ENCODE measurements at places on chromosomes 7 and 10.

DNA sequence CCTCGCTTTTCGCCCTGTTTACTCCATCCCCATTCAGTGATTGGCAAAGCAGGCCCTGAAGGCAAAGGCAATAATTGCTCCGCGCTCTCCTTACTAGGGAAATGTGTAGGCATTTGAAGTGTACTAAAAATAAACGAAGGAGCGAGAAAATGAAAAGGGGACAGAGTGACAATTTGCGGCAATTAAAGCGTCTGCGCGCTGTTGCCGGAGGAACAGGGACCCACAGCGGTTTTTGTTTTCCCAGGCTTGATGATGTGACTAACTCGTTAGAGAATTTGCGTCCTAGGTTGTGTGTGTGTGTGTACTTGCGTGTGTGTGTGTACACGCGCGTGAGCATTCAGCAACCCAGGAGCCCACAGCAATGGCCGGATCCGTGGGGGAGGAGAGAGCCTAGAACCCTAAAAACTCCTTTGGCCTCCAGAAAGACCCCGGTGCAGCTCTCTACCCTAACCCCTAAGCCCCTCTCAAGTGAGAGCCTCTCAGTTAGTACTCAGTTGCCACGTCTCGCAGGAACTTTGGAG, 7.8 kb upstream of the DLX6 start:
- DNase-seq, result no peak

DNA sequence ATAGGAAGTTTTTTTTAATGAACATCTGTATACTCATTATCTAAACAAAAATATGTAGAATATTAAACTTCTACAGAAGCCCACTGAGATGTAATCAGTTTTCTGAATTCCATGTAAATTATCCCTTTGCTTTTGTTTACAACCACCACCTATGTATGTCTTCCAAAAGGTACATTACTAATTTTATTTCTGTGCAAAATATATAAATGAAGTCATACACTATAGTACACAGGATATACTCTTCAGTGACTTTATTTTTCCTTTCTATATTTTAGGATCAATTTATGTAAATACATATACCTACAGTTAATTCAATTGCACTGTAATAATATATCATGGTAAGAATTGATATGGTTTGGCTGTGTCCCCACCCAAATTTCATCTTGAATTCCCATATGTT, 1236.9 kb downstream of the DNAJB9 start:
- no peak for DNase-seq

DNA sequence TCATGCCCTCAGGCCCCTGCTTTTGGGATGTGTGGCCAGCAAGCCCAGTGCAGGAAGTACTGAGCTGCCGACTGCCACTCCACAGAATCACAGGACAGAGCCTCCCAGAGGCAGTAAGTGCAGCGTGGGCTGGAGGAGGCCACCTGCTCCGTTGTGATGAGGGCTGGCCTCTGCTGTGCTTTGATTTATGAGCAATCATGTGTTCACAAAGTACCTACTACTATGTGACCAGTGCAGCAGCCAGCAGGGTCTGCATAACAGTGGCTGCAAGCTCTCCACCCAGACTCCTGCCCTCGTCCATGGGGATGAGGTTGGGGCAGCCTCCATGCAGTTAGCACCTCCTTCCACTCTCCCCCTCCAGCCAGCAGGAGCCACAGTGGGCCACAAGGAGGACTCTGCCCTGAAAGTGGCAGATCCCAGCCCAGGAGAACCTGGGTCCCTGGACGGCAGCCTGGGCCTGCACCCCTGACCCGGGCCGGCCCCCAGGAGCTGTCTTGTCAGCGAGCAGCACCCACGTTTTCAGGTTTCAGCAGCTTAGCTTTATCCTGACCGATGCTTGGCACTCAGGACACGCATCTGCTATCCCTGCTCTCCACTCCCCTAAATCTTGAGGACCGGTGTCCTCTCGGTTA, 37.7 kb upstream of the INSIG1 start:
- no peak for DNase-seq

- no peak for DNase-seq
These were observed 889.9 kb upstream of the C7orf33 start for GRCh38 chr7:147700702-147701101.

- DNase-seq, result peak; percentile 27
These were observed at the start of gene ARID5B for GRCh38 chr10:61900829-61901792. Gene ARID5B, plus strand, starts transcription at chr10:61901699. Its CDS starts 11 bp downstream, at chr10:61901710.

DNA sequence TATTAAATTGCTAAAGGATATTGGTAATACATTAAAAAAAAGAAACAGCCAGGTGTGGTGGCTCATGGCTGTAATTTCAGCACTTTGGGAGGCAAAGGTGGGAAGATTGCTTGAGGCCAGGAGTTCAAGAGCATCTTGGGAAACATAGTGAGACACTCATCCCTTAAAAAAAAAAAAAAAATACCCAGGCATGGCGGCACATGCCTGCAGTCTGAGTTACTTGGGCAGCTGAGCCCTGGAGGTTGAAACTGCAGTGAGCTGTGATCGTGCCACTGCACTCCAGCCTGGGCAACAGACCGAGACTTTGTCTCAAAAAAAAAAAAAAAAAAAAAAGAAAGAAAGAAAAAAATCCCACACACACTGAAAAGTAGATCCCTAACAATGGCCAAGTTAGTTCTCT, 59.7 kb downstream of the MACC1 start:
- DNase-seq, result no peak

DNA sequence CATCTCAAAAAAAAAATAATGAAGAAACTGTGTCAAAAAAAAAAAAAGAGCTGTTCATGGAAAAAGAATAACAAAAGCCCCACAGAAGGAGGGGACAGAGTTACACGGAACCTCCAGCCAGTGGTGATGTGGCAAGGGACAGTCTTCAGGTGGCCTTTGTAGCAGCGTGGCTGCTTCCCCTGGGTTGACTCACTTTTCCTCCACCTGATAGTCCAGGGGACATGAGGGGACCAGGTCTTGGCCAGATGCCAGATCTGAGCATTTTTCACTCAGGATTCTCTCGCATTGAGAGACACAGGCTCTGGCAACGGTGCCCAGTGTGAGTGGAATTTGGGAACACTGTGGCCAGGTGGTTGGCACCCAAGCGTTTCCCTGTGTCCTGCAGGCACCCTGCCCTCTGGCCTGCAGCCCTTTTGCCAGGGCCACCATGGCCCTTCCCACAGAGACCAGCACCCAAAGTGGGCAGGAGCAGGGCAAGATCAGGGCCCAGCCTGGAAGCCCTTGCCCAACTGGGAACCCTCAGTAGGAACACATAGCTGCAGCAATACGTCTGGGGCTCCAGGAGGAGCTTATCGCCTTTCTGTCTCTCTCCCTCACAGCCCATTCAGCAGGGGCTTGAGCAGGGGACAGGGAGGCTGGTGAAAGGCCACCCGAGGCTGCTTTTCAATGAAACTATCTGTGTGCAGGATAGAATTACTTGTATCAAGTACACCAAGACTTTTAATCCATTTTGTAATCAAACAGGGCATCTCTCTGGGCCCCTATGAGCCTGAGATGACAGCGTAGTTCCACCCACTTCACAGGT, 159.1 kb downstream of the UBE2H start:
- no peak for DNase-seq

- no peak for DNase-seq
These were observed 43.4 kb downstream of the SORBS1 start for GRCh38 chr10:95517536-95518454.

GRCh38 chr7:47792521-47793121, 155.6 kb downstream of the PKD1L1 start:
- DNase-seq, result no peak

DNA sequence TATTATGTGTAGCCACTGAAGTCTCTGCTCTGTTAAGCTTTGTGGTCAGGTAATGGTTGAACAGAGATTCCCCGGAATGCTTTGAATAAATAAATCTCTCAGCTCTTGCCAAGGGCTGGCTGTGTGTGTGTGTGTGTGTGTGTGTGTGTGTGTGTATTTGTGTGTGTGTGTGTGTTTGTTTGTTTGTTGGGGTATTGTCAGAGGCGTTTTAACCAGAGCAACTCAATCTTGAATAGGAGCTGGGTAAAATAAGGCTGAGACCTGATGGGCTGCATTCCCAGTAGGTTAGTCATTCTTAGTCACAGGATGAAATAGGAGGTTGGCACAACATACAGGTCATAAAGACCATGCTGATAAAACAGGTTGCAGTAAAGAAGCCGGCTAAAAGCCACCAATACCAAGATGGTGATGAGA, 256.2 kb upstream of the CACNA2D1 start:
- DNase-seq, result no peak

GRCh38 chr10:116208956-116209567, 63.9 kb downstream of the GFRA1 start:
- no peak for DNase-seq

- no peak for DNase-seq
These were observed 112.8 kb upstream of the ODAD2 start for GRCh38 chr10:28111712-28112111.

DNA sequence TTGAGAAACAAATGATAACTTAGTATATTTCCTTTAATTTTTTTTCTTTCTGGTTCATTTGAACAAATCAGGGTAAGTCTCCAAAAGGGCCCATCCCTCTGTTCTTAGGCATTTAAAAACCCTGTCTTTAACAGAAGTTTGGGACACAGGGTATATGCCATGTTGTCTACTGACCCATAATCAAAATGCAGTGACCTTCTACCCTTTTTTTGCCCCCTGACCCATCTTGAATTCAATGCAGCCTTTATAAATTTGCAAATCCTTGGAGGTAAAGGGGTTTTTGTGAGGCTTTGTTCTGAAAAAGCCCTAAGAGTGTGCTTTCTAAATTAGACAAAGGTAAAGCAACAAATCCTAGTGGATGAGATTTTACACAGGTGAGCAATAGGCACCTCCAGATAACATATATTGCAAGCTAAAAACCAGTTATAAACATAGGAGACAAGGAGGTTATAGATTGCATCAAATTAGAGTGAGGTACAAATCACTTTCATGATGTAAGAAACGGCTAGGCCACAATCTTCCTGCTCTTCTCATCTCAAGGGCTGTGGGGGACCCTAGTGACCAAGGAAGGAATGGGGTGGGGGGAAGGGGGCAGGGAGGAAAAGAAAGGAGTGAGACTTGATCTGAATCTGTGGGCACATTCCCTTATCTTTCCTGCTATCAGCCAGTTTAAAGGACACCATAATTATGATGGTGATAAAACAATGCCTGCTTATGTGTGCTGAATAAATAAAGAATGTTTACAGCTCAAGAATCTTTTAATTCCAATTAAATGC, 2.7 kb downstream of the SKIDA1 start:
- DNase-seq, result no peak

- DNase-seq, result no peak
These were observed 2.7 kb upstream of the HERPUD2 start for GRCh38 chr7:35697414-35698175.

DNA sequence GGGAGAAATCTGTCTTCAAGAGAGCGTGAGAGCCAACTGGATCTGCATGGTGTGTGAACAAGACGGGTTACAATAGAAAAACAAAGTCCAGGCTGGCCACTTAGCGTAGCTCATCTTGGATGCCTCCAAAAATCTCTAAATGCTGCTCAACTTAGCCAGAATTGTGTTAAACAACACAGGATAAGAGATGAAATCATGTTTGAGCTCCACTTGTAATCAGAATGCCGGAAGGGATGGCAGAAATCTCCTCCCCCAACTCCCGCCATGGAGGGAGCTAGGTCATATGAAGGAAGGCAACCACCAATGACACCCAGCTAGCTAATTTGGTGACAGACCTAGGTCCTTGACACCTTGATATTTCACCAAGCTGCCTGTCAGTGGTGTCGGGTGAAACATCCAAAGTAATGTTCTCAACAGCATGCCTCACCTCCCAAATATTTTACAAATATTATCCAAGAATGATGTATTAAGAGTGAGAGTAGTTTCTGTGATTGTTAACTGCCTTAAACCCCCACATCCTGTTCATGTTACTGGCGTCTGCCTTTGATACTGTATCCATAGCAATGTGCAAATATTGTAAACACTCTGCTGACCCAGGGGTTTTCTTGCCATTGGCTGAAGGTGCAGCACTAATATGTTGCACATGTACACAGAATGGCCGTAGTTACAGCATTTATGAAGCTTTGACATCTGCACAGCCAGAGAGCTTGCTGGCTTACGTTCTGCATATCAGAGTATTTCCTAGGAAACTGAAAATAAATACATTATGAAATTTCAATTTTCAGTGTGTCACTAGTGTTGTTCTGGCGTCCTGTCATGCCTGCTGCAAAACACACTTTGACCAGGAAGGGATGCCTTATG, 25.8 kb downstream of the TMEM254 start:
- DNase-seq, result no peak

DNA sequence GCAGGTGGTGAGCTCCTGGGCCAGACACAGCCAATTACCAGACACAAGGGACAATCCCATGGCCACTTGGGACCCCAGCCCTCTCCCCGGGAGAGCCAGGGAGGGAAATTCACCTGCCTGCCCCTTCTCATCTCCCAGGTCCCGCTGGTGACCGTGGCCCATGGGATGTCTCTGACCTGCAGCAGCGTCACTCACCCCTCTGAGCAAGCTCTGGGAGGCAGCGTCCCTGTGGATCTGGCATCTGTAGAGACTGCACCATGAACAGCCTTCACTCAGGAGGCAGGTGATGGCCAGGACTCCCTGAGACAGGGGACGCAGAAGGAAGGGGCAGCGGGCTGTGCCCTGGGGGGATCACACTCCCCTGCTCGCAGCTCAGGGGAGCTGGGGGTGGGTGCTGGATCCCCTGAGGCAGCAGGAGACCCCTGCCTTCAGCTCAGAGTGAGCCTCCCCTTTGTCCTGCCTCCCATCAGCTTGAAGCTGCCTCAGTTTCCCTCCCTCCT, 90.8 kb downstream of the FOXL3 start:
- DNase-seq, result no peak

GRCh38 chr7:31068006-31068675, 16.0 kb downstream of the ADCYAP1R1 start:
- no peak for DNase-seq

GRCh38 chr7:116538138-116538537, 13.3 kb downstream of the CAV1 start:
- DNase-seq, result no peak

DNA sequence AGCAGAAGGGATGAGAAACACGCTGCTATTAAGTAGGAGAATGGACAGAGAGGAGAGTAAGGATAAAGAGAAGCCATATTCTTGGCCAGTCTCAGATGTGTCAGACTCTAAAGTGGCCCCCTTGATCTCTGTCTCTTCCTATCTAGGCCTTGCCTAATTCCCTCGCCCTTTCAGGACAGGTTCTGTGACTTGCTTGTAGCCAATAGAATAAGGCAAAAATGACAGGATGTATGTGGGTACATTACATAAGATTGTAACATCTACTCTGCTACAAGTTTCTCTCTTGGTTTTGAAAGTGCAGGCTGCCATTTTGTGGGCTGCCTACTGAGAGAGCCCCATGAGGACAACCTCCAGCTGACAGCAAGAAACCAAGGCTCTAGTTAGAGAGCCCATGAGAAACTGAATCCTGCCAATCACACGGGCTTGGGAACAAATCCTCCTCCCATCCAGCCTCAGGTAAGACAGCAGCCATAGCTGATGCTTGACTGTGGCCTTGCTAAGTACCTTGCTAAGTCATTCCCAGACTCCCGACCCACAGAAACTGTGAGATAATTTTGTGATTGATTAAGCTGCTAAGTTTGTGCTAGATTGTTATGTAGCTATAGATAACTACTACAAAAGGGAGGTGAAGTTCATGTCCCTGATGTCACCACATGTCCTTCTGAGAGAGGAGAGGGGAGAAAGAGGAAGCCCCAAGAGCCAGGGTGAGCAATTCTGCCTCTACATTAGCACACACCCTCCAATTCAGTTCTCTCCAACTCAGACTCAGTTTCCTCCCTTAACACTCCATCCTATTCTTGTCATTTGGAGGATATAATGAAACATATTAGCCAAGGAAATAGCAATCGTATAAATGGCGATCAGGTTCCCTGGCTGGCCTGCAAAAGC, 185.5 kb downstream of the SGMS1 start:
- DNase-seq, result no peak

GRCh38 chr7:153938451-153938850, 113.7 kb upstream of the DPP6 start:
- DNase-seq, result no peak

GRCh38 chr10:51999096-51999495, 299.7 kb upstream of the CSTF2T start:
- no peak for DNase-seq

Data from activated T-helper 9 cell treated with anti-CD3 and anti-CD28 coated beads, Interleukin-2, amount 50 U/mL, for 16 hours (primary cell).